ENCODE measurements at places on chromosomes 7 and 10. TPM values are rescaled to one million over a fixed set of nuclear protein-coding genes. Genes with fewer than 3 reads are reported as not detected.

GCK gene
- total RNA-seq, result not detected

ZNF722 gene
- total RNA-seq, result 0.21 TPM

CALHM2 gene
- 40.9 TPM for total RNA-seq

TUBB8 gene
- total RNA-seq, result not detected

AKR1D1 gene
- not detected for total RNA-seq

COL17A1 gene
- total RNA-seq, result 2.9 TPM

GRCh38 chr7:111408724-111409123 lies 153.6 kb downstream of the IMMP2L start:
- H3K36me3 ChIP-seq, result no peaks in the 10 kb centered on the region
- no peak overlapping the region for H3K4me3 ChIP-seq
- no peaks in the 10 kb centered on the region for H3K27me3 ChIP-seq

GRCh38 chr10:94859086-94859485 lies 79.4 kb upstream of the CYP2C9 start:
- no peak for DNase-seq
- H3K27ac ChIP-seq, result no peak overlapping the region
- no peak overlapping the region for H3K4me3 ChIP-seq
- H3K27me3 ChIP-seq, result no peaks in the 10 kb centered on the region

- no peaks in the 10 kb centered on the region for H3K36me3 ChIP-seq
- no peaks in the 10 kb centered on the region for H3K27me3 ChIP-seq
- H3K27ac ChIP-seq, result peak within 1 kb of the TSS; percentile 72
- DNase-seq, result peak; percentile 58
Measured at GRCh38 chr10:102869258-102870198, at the start of gene AS3MT. AS3MT (plus strand) TSS chr10:102869470; CDS start chr10:102869593, 123 bp downstream.

GRCh38 chr7:47153576-47153975 lies 428.3 kb downstream of the TNS3 start:
- no peak overlapping the region for H3K4me3 ChIP-seq
- no peak for DNase-seq
- no peaks in the 10 kb centered on the region for H3K4me1 ChIP-seq
- H3K27ac ChIP-seq, result peak overlapping the region; percentile 0
- H3K27me3 ChIP-seq, result no peaks in the 10 kb centered on the region
- no peaks in the 10 kb centered on the region for H3K36me3 ChIP-seq

- no peak for DNase-seq
- H3K27ac ChIP-seq, result no peak overlapping the region
- H3K36me3 ChIP-seq, result no peaks in the 10 kb centered on the region
- no peaks in the 10 kb centered on the region for H3K27me3 ChIP-seq
Measured at GRCh38 chr7:33979807-33980355, 74.5 kb downstream of the BMPER start.

DNA sequence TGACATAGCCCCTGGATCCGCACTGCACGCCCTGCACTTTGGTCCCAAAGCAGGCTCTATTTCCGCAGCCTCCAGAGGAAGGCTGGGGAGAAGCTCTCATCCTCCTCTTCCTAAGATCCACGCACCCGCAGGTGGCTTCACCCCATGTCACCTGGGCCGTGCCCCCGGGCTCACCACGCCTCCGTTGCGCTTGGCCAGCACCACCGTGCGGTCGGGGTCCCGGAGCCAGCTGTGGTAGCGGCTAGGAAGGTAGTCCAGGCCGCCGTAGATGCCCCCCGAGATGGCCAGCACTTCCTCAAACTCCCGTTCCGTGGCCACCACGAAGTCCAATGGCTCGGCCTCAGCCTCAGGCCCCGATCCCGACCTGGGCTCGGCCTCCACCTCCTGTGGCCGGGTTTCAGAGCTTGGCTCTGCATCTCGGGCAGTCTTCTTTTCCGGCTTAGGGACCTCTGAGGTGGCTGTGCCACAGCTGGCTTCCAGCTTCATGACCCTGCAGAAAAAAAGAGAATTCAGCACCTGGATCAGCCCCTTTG lies 5.7 kb downstream of the NAT16 start:
- peaks cover 36% of the 10 kb centered on the region for H3K27me3 ChIP-seq
- H3K4me1 ChIP-seq, result no peaks in the 10 kb centered on the region
- H3K36me3 ChIP-seq, result no peaks in the 10 kb centered on the region

DNA sequence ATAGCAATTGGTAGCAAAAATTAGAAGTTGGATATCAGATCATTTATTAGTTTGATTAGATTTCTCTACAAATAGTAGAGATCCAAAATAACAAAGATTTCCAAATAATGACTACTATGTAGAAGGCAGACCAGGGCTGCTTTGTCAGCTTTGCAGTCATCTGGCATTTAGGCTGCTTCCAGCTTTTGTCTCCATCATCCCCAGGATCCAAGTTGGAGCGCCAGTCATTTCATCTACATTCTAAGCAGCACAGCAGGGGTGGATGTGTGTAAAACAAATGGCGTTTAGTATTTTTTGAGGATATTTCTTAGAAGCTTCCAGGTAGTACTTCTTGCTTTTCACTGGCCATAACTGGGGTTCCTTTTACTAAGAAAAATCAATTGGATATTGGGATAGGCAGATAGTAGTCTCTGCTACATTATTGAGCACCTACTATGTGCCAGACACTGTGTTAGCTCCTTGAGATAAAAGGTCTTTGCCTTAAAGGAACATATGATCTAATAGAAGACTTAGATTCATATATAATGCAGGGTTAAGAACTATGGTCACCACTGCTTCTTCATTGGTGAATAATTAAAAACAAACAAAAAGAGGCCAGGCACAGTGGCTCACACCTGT lies 41.5 kb downstream of the TPST1 start:
- H3K27me3 ChIP-seq, result no peaks in the 10 kb centered on the region
- no peaks in the 10 kb centered on the region for H3K4me1 ChIP-seq
- DNase-seq, result no peak

- H3K4me3 ChIP-seq, result no peak overlapping the region
- H3K27ac ChIP-seq, result no peak overlapping the region
- DNase-seq, result no peak
- no peaks in the 10 kb centered on the region for H3K36me3 ChIP-seq
Measured at GRCh38 chr7:235576-236395, 43.4 kb downstream of the FAM20C start.

GRCh38 chr10:88205842-88206446 lies 342.5 kb downstream of the PTEN start:
- H3K36me3 ChIP-seq, result no peaks in the 10 kb centered on the region
- H3K4me1 ChIP-seq, result no peaks in the 10 kb centered on the region
- no peak for DNase-seq
- no peak overlapping the region for H3K4me3 ChIP-seq
- no peaks in the 10 kb centered on the region for H3K27me3 ChIP-seq

DNA sequence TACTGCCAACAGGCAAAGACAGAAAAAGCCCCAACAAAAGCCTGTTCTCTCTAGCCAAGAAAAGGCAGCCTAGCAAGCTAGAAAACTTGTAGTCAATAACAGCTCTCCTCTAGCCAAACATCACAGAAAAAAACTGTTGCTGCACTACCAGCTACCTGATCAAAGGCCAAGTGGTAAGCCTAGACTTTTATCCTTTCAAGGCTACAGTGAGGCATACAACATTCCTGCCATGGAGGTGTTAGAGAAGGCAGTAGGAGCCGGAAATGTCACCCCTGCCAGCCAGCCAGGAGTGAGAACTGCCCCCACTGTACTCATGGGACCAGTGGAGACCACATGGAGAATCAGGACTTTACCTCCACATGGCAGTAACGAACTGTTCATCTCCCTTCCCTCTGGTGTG lies 31.2 kb downstream of the CCDC126 start:
- H3K36me3 ChIP-seq, result no peaks in the 10 kb centered on the region
- no peak for DNase-seq
- no peak overlapping the region for H3K4me3 ChIP-seq
- H3K4me1 ChIP-seq, result no peaks in the 10 kb centered on the region

DNA sequence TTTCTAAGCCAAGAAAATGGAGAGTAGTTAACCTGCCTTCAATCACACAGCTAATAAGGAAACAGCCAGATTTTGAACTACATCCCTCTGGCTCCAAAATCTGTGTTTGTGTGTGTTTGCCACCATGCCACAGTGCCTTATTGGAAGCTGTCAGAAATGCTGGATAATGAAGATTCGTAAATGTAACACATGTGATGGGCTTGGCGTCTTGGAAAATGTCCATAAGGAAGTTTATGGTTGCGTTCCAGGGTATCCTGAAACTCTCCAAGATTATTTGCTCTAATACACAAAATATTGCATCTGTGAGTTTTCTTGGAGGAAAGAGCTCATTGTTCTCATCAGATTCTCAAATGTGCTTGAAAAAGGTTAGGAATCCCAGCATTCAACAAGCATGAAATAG lies 22.7 kb downstream of the MYOF start:
- H3K4me3 ChIP-seq, result no peak overlapping the region
- peaks cover 7% of the 10 kb centered on the region for H3K4me1 ChIP-seq
- H3K27ac ChIP-seq, result peak overlapping the region; percentile 83
- no peaks in the 10 kb centered on the region for H3K36me3 ChIP-seq

- no peak overlapping the region for H3K4me3 ChIP-seq
- DNase-seq, result peak; percentile 94
- no peaks in the 10 kb centered on the region for H3K27me3 ChIP-seq
Measured at GRCh38 chr10:71713135-71714030, 6.2 kb downstream of the C10orf105 start.

- DNase-seq, result no peak
- no peaks in the 10 kb centered on the region for H3K4me1 ChIP-seq
- H3K4me3 ChIP-seq, result no peak overlapping the region
- H3K27me3 ChIP-seq, result no peaks in the 10 kb centered on the region
Measured at GRCh38 chr10:126877390-126877789, 27.8 kb upstream of the DOCK1 start.

DNA sequence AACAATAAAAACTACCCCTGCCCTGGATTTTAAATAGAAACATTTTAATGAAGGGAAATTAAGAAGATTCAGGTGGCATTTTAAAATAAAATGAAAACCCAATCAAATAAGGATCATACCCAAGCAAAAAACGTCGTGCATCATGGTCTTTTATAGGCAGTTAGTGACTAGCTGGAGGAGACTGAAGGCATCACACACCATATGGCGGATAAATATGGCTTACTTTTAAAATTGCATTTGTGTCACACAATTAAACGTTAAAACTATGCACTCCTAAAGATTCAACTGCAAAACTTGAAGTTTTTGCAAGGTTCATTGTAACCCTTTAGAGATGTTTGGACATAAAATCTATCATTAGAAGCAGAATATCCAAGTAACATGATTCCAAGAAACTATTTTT lies 200.1 kb upstream of the NRG3 start:
- no peak overlapping the region for H3K27ac ChIP-seq
- H3K4me3 ChIP-seq, result no peak overlapping the region
- no peaks in the 10 kb centered on the region for H3K4me1 ChIP-seq
- no peaks in the 10 kb centered on the region for H3K27me3 ChIP-seq
- DNase-seq, result no peak

DNA sequence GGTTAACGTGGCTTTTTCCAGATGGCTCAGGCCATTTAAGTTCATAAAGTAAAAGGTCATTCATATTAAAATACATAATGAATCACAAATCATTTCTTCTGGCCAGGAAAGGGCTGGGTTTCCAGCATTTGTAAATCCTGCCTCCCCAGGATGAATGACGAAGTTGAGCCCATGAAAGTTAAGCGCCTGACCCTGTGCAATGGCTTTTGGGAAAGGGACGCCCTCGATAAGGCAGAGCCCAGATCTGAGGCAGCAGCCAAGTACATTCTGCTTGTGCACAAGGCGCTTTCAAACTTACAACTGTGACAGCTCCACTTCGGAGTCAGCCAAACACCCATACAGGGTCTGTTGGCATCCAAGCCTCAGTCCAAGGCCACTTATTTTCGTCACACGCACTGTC lies 2.8 kb downstream of the GIMAP6 start:
- peak overlapping the region; percentile 64 for H3K27ac ChIP-seq
- H3K4me3 ChIP-seq, result no peak overlapping the region
- H3K4me1 ChIP-seq, result no peaks in the 10 kb centered on the region
- H3K27me3 ChIP-seq, result no peaks in the 10 kb centered on the region
- H3K36me3 ChIP-seq, result no peaks in the 10 kb centered on the region

DNA sequence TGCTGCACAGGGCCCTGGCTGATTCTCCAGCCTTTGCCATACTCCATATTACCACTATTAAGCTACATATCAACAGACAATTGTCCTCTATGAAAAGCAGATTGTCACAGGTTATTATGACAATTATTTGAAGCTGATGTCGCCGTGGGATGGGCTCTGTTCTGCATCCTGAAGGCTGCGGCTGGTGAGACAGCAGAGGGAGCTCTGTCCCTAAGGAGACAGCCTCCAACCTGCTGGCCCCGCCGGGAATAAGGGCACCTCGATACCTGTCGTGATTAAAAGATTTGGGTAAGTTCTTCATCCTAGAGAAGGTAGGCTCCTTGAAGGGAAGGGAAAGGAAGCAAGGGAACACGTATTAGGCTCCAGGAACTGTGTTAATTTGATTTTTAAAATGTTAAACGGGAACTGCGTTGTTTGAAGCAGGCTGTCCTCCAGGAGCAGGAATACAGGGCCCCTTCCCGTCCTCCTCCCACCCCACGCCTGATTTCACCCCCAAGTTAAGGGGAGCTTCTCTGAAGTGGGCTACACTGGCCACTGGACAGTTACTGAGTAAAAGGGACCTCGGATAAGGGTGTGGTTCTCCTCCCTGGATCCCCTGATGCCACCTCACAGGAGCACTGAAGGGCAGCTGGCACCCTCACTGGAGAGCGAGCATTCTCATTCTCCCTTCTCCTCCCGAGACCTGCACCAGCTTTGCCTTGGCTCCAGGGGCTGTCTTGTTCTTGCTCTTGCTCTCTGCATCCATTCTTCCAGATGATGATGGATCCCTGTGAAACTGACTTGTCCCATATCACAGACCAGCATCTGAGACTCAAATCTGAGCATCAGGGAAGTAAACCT lies 11.8 kb upstream of the TIAL1 start:
- H3K4me3 ChIP-seq, result no peak overlapping the region
- H3K4me1 ChIP-seq, result no peaks in the 10 kb centered on the region
- DNase-seq, result peak; percentile 27
- H3K27me3 ChIP-seq, result no peaks in the 10 kb centered on the region
- no peaks in the 10 kb centered on the region for H3K36me3 ChIP-seq
- no peak overlapping the region for H3K27ac ChIP-seq

GRCh38 chr7:94656925-94657731 lies 1.2 kb upstream of the SGCE start:
- peak overlapping the region; percentile 66 for H3K27ac ChIP-seq
- H3K4me3 ChIP-seq, result peak overlapping the region; percentile 46
- no peaks in the 10 kb centered on the region for H3K4me1 ChIP-seq
- H3K27me3 ChIP-seq, result no peaks in the 10 kb centered on the region

GRCh38 chr7:153835712-153836265 lies 216.4 kb upstream of the DPP6 start:
- H3K27ac ChIP-seq, result peak overlapping the region; percentile 39
- peak; percentile 38 for DNase-seq
- no peak overlapping the region for H3K4me3 ChIP-seq
- H3K27me3 ChIP-seq, result no peaks in the 10 kb centered on the region

- no peak overlapping the region for H3K4me3 ChIP-seq
- no peak for DNase-seq
Measured at GRCh38 chr7:49937608-49938007, 155.4 kb downstream of the ZPBP start.
